ENCODE measurements at places on chromosomes 3 and 15.

DNA sequence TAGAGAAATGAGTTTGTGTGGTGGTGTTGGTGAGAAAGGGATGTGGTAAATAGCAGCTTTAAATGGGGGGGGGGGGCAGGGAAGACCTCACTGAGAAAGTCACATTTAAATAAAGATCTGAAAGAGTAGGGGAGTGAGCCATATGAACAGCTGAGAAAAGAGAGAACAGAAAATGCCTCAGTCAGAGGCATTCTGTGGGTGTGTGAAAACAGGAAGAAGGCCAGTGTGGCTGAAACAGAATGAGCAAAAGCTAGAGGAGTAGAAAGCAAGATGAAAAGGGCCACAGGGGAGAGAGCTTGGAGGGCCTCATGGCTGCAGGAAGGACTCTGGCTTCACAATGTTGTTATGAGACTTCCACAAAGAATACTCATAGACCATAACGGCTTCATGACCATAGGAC, 783.3 kb downstream of the ZPLD1 start:
- DNase-seq: no peak

GRCh38 chr15:90076716-90077115, 25.6 kb downstream of the IDH2 start:
- DNase-seq: no peak

- DNase-seq: peak; percentile 2
These were observed 1005.9 kb downstream of the ZPLD1 start for GRCh38 chr3:103440539-103441203.

GRCh38 chr3:32437896-32438295, 46.2 kb downstream of the CMTM7 start:
- DNase-seq: no peak

DNA sequence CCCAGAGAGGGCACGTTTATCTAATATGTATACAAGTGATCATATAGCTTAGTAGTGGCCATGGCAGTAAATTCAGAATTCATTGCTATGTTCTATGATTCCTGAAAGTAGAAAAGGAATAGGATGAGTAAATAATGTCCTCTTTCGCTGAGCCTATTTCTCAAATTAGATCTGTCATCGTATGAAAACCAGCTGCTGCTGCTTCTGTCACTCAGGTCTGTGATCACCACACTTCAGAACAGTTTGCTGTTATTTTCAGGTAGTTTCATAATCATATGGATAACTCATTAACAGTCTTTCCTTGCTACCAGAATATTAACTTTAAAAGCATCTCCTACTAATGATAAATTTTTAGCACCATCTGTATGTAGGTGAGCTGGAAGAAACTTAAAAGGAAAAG, 289.1 kb upstream of the AZI2 start:
- DNase-seq: no peak

DNA sequence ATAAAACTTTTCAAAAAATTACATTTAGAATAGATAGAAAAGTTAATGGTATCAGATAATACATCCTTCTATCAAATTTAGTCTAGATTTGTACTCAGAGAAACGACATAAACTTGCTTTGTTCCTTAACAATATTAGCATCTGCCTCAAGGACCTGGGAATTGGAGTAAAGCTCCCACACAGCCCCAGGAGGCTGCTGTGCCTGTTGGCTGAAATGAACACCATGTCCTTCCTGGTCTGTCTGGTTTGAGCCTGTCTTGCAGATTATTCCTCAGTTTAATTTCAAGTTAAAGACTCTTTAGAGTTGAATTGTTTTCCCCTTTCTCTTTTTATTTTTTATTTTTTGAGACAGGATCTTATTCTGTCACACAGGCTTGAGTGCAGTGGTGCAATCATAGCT, 19.4 kb downstream of the GNB5 start:
- DNase-seq: no peak

DNA sequence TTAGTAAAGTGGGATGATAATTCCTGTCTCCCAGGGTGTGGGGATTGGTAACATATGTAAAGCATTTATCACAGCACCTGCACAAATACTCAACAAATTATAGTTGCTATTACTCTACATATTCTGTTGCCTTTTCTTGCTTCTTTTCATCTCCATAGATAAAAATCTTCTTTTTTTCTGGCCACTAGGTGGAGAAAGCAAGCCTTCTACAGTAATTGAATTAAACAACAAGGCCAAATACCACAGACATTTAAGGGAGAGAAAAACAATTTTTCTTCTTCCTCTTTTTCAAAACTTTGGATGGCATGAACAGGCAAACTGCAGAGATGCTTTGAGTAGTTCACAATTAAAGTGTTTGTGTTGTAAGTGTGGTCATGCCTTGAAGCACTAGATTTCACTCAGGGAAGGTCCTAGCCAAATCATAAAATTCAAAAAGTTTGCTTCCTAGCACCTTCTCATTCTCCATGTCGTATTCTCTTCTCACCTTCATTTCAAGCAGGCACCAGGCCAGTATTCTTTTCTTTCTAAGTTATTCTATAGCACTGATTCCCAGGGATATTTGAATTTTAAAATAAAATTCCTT, 493.4 kb upstream of the TGFBR2 start:
- peak; percentile 4 for DNase-seq

DNA sequence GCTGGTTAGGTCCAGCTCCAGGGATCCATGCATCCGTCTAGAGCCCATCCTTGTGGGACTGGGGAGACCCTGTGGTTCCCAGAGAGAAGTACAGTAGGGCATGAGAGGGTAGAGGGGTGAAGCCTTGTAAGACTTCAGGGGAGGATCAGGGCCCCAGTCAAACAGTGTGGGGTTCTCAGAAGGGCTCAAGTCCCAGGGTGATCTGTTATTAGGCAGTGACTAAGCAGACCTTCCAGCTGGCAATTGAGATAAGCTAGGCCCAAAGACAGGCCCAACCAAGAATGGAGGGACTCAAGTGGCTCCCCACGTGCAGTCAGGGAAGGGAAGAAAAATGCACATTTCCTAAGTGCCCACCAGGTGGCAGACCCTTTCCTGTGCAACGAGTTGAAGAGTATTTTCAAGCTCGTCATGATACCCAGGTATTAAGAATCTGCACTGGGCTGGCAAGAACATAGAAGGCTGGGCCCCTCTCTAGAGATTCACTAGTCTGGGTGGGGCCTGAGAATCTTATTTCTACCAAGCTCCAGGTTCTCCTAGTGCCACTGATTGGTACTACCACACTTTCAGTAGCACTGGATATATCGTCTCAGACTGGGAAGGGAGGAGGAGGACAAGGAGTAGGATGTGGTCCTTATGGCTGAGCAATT, 240.8 kb downstream of the NR1D2 start:
- peak; percentile 46 for DNase-seq

DNA sequence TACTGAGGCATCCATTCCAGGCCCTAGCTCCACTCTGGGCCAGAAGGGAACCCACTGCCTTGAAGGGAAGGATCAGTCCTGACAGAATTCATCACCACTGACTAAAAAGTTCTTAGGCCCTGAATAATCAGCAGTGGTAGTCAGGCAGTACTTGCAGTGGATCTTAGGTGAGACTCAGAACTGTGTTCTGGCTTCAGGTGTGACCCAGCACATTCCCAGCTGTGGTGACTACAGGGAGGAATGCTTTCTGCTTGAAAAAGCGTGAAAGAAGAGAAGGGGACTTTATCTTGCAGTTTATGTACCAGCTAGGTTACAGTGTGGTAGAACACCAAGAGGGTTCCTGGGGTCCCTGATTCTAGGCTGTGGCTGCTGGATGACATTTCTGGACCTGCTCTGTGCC, 24.9 kb upstream of the AADACL2 start:
- no peak for DNase-seq

DNA sequence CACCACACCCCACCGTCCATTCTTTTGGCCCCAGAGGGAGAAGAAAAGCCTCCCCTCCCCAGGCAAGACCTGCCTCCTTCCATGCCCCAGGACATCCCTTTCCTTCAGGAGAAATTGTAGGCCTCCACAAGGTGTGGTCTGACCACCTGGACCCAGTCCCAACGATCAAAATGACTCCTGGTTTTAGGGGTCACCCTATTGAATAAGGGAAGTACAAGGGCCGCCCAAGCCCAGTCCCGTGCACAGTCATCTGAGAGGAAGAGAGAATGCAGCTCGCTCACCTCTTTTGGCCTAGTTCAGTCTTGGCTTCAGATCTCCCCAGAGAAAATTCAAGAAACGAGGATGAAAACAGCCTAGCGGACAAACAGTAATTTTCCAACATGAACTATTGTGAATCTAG, 249.1 kb downstream of the UACA start:
- no peak for DNase-seq

- DNase-seq: no peak
These were observed 18.5 kb downstream of the PAQR9 start for GRCh38 chr3:142945023-142945422.

GRCh38 chr3:111961461-111962164, 17.2 kb upstream of the ABHD10 start:
- DNase-seq: no peak

DNA sequence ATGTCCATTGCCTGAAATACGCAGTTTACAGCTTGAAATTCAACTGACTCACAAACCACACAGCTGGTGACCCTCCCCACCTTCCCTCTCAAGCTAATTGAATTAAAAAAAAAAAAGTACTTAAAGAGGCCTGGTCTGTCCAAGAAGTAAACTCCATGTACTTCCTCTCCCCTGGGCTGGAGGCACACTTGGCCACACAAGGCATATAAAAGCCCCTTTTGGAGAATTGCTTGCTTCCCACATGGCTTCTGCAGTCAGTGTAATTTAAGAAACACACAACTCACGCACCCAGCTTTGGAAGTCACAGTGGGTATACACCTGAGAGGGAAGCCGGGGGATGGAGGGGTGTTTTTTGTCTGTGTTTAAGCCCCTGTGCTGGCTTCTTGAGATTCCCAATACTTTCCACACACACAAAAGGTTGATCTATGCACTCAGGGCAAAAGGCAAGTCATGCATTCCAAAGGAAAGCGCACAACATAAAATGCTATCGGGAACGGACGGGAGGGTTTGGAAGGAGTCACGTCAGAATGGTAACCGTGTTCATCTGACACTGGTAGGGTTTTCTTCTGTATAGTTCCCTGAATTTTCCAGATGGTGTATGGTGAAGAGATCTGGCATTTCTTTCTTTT, 106.6 kb upstream of the ALDH1A3 start:
- DNase-seq: no peak

GRCh38 chr3:114005481-114005880, 50.8 kb downstream of the CCDC191 start:
- DNase-seq: no peak

DNA sequence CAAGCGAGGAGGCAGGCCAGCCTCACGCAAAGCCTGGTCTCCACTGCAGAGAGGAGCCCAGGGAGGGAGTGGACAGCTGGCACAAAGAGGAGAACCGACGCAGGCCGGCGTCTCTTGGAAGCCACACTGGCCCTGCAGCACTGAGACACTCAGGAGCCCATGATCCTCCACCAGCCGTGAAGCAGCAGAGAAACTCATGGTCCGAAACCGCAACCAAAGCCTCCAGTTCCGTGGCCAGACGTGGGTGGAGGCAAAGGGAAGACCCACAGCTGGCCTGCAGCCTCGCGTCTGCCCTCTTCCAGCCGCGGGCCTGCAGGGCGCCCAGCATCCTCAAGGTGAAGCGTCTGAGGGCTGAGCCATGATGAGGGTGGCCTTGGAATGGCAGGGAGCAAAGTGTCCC, 62.2 kb upstream of the SEC61A1 start:
- no peak for DNase-seq

DNA sequence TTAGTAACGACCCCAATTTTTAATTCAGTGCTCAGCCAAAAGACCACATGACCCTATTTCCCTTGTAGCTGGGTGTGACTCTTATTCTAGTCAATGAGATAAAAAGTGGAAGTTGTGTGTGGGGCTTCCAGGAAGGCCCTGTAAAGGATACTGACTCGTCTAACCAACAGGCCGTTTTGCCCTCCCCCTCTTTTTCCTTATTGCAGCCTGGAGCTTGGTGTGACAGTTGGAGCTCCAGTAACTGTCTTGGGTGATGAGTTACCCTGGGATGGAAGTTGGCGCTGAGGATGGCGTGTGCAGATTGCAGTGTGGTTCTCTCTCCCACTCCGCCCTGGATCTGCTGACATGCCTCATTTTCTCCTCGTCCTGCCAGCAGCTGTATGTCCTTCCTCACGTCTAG, 209.3 kb upstream of the PROK2 start:
- DNase-seq: no peak

GRCh38 chr15:95825671-95826411, 504.7 kb upstream of the NR2F2 start:
- no peak for DNase-seq

GRCh38 chr3:169227911-169228310, 435.6 kb downstream of the MECOM start:
- DNase-seq: no peak

GRCh38 chr3:18444595-18445400, 19.7 kb upstream of the SATB1 start:
- DNase-seq: no peak

- no peak for DNase-seq
These were observed 4.1 kb downstream of the ARID3B start for GRCh38 chr15:74545086-74545485.

GRCh38 chr3:172984914-172985313, 156.1 kb downstream of the SPATA16 start:
- no peak for DNase-seq

Measured in HTR-8/SVneo (cell line).